Progenitor cell of endocrine pancreas (in vitro differentiated cells): ENCODE measurements at places on chromosomes 16 and 17. TPM values are rescaled to one million over a fixed set of nuclear protein-coding genes. Genes with fewer than 3 reads are reported as not detected.

The PAQR4 gene
- 13.0 and 13.1 TPM in 2 replicates for total RNA-seq

The FSCN2 gene
- total RNA-seq, result 4.8 and 5.3 TPM in 2 replicates

The KRT36 gene
- total RNA-seq, result not detected in 2 replicates

The EME2 gene
- 50.6 and 53.4 TPM in 2 replicates for total RNA-seq

The SSTR5 gene
- 1.0 and 1.4 TPM in 2 replicates for total RNA-seq

The IGSF6 gene
- not detected in 2 replicates for total RNA-seq

The GUCY2D gene
- total RNA-seq, result not detected in 2 replicates

The FAM171A2 gene
- total RNA-seq, result 39.9 and 42.5 TPM in 2 replicates

The KRT24 gene
- not detected in 2 replicates for total RNA-seq

The ANKRD40CL gene
- total RNA-seq, result not detected in 2 replicates

The ANTKMT gene
- total RNA-seq, result 44.2 and 44.9 TPM in 2 replicates

The KIAA0513 gene
- 15.2 and 16.3 TPM in 2 replicates for total RNA-seq

The RPL19 gene
- total RNA-seq, result 1,229 and 1,297 TPM in 2 replicates

DNA sequence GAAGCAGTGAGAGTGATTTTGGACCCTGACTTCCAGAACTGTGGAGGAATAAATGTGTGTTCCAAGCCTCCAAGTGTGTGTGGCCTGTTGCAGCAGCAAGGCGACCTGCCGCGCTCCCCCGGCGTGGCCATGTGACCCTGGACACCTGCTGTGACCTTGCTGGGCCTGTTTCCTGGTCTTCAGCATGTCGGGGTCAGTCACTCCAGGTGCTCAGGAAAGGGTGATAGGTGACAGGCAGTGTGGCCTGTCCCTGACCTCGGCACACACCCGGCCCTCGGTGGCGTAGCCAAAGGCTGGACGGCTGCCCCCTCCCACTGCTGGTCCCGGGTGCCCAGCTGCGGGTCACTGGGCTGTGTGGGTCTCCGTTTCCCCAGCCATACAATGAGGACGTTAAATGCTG, 31.8 kb upstream of the ZNF469 start:
- H3K4me1 ChIP-seq, result no peaks in the 10 kb centered on the region
- no peaks in the 10 kb centered on the region for H3K27me3 ChIP-seq
- no peaks in the 10 kb centered on the region for H3K36me3 ChIP-seq
- H3K4me3 ChIP-seq, result no peak overlapping the region
- no peak for DNase-seq

- no peak for DNase-seq
- H3K36me3 ChIP-seq, result no peaks in the 10 kb centered on the region
- peaks cover 36% of the 10 kb centered on the region for H3K27me3 ChIP-seq
- H3K27ac ChIP-seq, result no peak overlapping the region
- peaks cover 7% of the 10 kb centered on the region for H3K4me1 ChIP-seq
- no peak overlapping the region for H3K4me3 ChIP-seq
These were observed 68.1 kb downstream of the IRF8 start for GRCh38 chr16:85967111-85967510.

GRCh38 chr16:20382202-20382948, 22.2 kb downstream of the PDILT start:
- no peak overlapping the region for H3K4me3 ChIP-seq
- H3K36me3 ChIP-seq, result no peaks in the 10 kb centered on the region
- H3K27ac ChIP-seq, result no peak overlapping the region
- no peak for DNase-seq
- peaks cover 20% of the 10 kb centered on the region for H3K27me3 ChIP-seq
- H3K4me1 ChIP-seq, result peaks cover 23% of the 10 kb centered on the region

- H3K27me3 ChIP-seq, result no peaks in the 10 kb centered on the region
- H3K4me3 ChIP-seq, result no peak overlapping the region
These were observed 373.9 kb downstream of the CPPED1 start for GRCh38 chr16:12429756-12430155.

DNA sequence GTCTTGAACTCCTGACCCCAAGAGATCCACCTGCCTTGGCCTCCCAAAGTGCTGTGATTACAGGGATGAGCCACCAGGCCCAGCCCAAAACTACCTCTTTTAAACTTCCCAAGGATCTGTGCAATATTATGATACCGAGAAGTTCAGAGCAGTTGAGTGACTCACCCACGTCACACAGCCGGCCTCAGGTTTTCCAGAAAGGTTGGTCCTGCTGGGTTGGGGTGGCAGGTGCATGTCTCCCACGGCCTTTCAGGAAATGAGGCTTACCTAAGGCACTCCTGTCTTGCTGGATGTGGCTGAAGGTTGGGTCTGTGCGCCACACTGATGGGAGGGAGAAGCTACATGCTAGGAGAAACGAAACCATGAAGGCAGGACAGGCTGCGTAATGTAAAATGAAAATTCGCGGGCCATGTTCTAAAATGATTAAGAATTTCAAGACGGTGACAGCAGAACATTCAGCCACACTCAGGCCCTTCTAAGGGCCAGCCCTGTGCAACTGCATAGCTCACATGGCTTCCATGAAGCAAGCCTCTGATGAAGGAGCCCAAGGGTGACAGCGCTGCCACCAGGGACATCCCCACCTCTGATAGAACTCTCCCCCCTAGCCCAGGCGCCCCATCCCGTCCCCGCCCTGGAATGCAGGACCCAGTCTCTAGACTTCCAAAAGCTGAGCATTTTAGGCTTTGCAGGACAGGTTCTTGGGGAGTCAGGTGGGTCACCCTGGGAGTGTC, 6.6 kb upstream of the GLIS2 start:
- no peaks in the 10 kb centered on the region for H3K27me3 ChIP-seq
- H3K4me1 ChIP-seq, result peaks cover 10% of the 10 kb centered on the region
- H3K4me3 ChIP-seq, result peak overlapping the region; percentile 26
- peak overlapping the region; percentile 33 for H3K27ac ChIP-seq

GRCh38 chr16:12646490-12647274, 157.0 kb downstream of the CPPED1 start:
- DNase-seq, result no peak
- no peaks in the 10 kb centered on the region for H3K36me3 ChIP-seq
- no peaks in the 10 kb centered on the region for H3K27me3 ChIP-seq
- H3K4me3 ChIP-seq, result no peak overlapping the region
- peak overlapping the region; percentile 15 for H3K27ac ChIP-seq
- no peaks in the 10 kb centered on the region for H3K4me1 ChIP-seq

- no peak overlapping the region for H3K4me3 ChIP-seq
- no peak for DNase-seq
- H3K27ac ChIP-seq, result no peak overlapping the region
- H3K4me1 ChIP-seq, result no peaks in the 10 kb centered on the region
- H3K36me3 ChIP-seq, result no peaks in the 10 kb centered on the region
These were observed 17.5 kb upstream of the C16orf78 start for GRCh38 chr16:49355933-49356665.

GRCh38 chr16:72291531-72291981, 119.6 kb upstream of the PMFBP1 start:
- DNase-seq, result no peak
- H3K27me3 ChIP-seq, result no peaks in the 10 kb centered on the region
- no peak overlapping the region for H3K27ac ChIP-seq
- H3K4me1 ChIP-seq, result peaks cover 3% of the 10 kb centered on the region
- no peak overlapping the region for H3K4me3 ChIP-seq
- no peaks in the 10 kb centered on the region for H3K36me3 ChIP-seq

DNA sequence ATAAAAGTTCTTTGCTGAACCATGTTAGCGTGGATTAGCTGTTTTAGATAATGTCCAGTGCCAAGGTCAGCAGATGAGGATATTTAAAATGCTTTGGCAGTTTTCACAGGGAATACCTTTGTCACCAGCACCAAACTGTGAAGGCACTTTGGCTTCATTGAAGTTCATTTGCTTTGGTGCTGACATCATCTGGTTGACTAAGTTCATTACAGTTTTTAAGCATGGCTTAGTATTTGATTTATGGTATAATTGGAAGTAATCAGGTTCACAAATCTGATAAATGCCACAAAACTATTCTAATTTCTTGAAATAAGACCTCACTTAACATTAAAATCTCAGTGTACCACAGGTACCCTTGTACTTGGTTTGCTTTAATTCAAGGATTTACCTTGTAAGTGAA, 4.3 kb downstream of the GID4 start:
- H3K27ac ChIP-seq, result no peak overlapping the region
- H3K4me3 ChIP-seq, result no peak overlapping the region
- DNase-seq, result no peak
- H3K36me3 ChIP-seq, result peaks cover 4% of the 10 kb centered on the region
- H3K27me3 ChIP-seq, result no peaks in the 10 kb centered on the region
- H3K4me1 ChIP-seq, result peaks cover 22% of the 10 kb centered on the region

- DNase-seq, result no peak
- H3K27ac ChIP-seq, result no peak overlapping the region
- no peaks in the 10 kb centered on the region for H3K4me1 ChIP-seq
- H3K4me3 ChIP-seq, result no peak overlapping the region
- no peaks in the 10 kb centered on the region for H3K36me3 ChIP-seq
- H3K27me3 ChIP-seq, result peaks cover 25% of the 10 kb centered on the region
These were observed 530 bp downstream of the CCL17 start for GRCh38 chr16:57405097-57405496.

- H3K36me3 ChIP-seq, result peaks cover under 1% of the 10 kb centered on the region
- H3K27me3 ChIP-seq, result peaks cover 79% of the 10 kb centered on the region
- peaks cover 33% of the 10 kb centered on the region for H3K4me1 ChIP-seq
- H3K27ac ChIP-seq, result peak overlapping the region; percentile 99
- peak overlapping the region; percentile 79 for H3K4me3 ChIP-seq
- DNase-seq, result peak; percentile 83
These were observed 1.4 kb upstream of the HES7 start for GRCh38 chr17:8125154-8125946.

- no peak overlapping the region for H3K27ac ChIP-seq
- H3K4me1 ChIP-seq, result peaks cover 15% of the 10 kb centered on the region
- no peaks in the 10 kb centered on the region for H3K36me3 ChIP-seq
- peak overlapping the region; percentile 24 for H3K4me3 ChIP-seq
These were observed 906 bp upstream of the FOXL1 start for GRCh38 chr16:86577314-86577971.

DNA sequence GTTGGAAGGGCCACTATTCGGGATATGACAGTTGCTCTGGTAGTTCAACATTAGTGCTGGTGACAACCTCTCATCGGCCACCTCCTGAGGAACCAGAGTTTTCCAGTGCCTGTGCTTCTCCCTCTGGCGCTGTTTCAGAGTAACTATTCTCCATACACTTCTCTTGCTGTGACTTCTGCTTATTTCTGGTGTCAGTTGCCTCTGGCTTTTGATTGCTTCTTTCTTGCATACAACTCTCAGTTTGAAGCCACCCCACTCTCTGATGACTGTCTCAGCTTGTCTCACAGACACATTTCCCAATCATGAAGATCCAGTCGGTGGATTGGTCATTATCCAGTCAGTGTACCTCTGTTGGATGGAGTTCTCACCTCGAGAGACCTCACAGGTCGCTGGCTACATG, 3.4 kb upstream of the TM4SF5 start:
- peaks cover 4% of the 10 kb centered on the region for H3K27me3 ChIP-seq
- no peak overlapping the region for H3K27ac ChIP-seq
- no peak for DNase-seq
- H3K4me1 ChIP-seq, result peaks cover 7% of the 10 kb centered on the region
- H3K36me3 ChIP-seq, result no peaks in the 10 kb centered on the region

DNA sequence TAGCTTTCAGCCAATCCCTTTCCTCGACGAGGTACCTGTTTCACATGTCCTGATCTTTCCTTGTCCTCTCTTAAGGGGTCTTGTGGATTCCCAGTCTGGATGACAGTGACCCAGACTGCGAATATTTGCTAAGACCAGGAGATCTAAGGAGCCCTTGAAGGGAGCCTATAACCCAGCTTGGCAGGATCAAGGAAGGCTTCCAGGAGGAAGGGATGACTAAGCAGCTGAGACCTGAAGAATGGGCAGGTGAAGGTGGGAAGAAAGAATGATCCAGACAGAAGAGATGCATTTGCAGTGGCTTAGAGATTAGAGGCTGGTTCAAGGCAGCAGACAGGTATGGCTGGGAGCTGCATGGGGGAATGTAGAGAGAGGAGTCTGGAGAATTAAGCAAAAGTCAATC, 1.9 kb upstream of the PDK2 start:
- peaks cover 1% of the 10 kb centered on the region for H3K36me3 ChIP-seq
- peaks cover 10% of the 10 kb centered on the region for H3K4me1 ChIP-seq
- H3K27me3 ChIP-seq, result peaks cover 3% of the 10 kb centered on the region
- DNase-seq, result no peak

DNA sequence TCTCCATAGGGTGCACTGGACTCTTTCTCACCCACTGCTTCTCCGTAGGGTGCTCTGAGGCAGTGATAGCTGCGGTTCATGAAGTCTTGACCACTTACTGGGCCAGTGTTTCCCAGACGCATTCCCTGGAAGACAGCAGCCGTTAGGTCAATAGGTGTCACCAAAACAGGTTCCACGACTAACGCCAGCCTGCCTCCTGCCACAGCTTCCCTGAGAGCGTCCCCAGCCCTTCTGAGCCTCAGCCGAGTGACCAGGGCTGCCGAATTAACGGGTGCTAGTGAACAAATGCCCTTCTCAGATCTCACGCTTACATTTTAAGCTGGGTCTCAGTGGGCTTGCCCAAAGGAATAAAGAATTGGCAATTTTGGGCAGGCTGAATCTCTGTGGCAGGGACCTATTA, 188.7 kb upstream of the TNRC6C start:
- no peak overlapping the region for H3K4me3 ChIP-seq
- peaks cover 49% of the 10 kb centered on the region for H3K27me3 ChIP-seq

DNA sequence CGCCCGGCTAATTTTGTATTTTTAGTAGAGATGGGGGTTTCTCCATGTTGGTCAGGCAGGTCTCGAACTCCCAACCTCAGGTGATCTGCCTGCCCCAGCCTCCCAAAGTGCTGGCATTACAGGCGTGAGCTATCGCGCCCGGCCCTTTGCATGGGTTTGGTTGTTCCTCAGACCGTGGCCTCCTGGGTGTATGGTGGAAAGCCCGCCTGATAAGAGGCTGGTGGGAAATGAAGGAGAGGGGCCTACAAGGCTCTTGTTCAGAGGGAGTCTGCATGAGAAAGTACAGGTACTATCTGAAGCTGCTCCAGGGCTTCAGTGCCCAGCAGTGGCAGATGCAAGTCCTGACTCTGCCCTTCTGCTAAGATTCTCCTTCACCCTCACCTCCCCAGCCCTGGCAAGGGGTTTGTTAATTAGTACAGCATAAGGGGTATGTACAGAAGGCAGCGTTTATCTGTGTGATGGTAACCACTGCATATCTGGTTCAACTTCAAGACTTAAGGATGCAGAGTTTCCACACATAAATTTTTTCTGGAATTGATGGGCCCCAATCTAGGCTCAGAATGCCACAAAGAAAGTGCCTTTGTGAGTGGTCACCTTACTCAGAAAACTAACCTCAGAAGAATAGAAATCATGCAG, 24.2 kb downstream of the GRB7 start:
- no peak overlapping the region for H3K27ac ChIP-seq
- H3K36me3 ChIP-seq, result no peaks in the 10 kb centered on the region

DNA sequence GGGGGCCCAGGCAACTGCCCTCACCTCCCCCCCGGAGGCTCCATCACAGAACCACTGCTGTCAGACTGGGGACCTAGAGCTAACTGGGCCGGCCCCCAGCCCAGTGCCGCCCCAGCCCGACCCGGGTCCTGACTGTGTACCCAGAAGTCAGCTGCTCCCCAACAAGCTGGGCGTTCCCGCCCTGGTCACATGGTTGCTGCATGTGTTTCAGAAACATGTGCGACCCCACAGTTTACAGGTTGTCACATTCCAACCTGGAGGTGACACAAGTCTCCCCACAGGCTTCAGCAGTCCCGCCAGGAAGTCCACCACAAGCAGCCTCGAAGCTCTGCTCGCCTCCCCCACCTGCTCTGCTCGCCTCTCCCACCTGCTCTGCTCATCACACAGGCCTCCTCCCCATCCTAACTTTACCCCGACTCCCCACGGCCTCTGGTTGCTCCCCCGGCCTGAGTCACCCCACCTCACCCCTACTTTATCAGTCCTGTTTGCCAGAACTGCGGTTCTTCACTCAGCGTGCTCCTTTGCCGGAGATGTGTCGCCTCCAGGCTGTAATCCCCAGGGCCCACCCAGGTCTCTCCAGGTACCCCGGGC, 968 bp downstream of the MRPL28 start:
- DNase-seq, result no peak
- no peaks in the 10 kb centered on the region for H3K27me3 ChIP-seq
- H3K4me1 ChIP-seq, result peaks cover 3% of the 10 kb centered on the region
- peaks cover 5% of the 10 kb centered on the region for H3K36me3 ChIP-seq
